ENCODE measurements at places on chromosomes 3 and 15.

DNA sequence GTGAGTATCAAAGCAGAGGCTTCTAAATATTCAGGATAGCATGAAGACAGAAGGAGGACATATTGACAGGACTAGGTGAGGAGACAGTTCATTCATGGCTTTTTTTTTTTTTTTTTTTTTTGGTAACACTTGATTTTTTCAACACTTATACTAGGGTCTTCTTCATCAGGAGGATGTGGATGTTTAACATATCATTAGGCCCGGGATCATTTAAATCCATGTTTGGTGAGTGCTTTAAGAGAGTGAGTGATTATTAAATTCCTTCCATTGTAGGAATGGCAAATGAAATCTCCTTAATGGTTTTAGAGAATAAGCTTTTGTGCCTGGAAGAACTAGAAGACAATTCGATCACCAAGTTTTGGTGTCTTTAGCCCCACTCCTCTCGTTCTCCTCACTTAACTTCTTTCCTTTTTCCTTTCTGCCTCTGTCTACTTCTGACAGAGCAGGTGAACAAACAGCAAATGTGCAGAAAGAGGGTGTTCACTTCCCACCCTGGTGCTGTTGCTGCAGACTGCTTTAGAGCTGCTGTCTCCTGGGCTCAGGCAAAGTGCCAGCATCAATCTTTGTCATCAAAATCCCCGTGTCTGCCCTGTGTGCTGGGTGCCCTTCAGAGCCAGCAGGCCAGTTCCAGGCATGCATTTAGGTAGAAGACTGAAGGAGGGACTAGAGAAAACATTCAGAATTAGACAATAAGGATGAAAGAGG lies 35.6 kb upstream of the RAB11A start:
- DNase-seq = no peak

DNA sequence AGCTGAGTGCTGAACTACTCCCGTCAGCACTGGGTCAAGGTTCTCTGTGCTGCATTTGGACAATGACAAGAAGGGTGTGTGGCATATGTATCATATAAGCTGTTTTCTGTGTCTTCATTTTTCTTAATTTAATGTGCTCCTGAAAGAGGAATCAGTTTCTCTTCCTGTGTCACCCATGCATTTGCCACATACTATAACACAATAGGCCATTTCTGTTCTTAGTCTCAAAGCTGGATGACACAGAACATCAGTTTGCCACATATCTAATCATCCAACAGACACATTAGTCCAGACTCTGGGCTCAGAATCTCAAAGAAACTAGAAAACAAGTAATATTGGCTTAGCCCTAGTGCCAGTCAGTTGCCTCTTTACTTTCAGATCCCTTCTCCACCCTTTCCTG lies 34.1 kb downstream of the CEP19 start:
- no peak for DNase-seq

DNA sequence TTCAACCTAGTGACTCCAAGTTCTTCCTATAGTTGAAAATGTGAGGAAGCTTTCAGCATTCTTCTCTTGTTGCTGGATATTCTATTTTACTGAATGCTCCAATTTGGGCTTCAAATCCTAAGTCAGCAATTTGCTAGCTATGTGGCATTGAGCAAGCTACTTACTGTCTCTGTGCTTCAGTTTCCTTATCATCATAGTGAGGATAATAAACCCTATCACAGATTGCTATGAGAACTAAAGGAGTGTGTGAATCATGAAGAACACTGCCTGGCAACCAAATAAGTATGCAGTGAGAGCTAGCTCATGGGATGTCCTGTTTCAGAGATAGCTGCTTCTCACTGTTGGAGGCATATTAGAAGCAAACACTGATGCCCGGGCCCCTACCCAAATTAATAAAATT lies 163.8 kb upstream of the CDIN1 start:
- no peak for DNase-seq

DNA sequence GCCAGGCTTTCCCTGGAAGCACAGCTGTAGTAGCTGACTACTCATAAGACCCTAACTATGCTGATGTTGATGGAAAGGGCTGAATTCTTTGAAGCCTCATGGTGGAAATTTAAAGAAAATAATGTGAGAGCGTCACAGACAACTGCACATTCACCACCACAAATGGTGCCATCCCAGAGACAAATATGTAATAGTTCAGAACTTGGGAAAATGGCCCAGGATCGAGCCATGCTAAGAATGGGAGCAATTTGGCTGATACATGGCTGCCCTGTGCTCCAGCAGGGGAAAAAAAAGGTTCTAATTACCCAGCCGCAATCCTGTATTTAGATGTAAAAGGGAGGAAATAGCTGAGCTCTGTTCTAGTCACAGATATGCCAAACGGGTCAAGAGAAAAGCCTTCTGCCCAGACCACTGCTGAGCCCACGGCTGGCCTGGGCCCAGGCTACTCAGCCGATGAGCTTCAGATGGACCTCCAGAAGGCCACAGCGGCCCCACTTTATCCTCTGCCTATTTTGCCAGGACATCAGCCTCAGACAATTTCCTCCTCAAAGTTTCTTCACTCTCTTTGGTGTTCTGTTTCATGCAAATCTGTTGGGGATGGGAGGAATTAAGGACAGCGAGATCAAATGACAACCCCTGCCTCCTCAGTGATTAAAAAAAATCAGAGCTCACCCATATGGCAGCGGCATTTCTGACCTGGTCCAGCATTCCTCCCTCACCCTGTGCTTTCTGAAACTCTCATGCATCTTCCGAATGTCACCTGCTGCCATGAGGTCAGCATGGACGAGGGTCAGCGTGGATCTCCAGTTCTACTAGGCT lies 54.5 kb upstream of the MEX3B start:
- DNase-seq = no peak

GRCh38 chr15:71575474-71576045 lies 234.8 kb upstream of the NR2E3 start:
- no peak for DNase-seq

GRCh38 chr3:87370007-87370406 lies 93.6 kb upstream of the POU1F1 start:
- no peak for DNase-seq

GRCh38 chr3:140216249-140216648 lies 281.3 kb downstream of the CLSTN2 start:
- DNase-seq = no peak

GRCh38 chr3:127597020-127597771 lies 1.0 kb upstream of the MCM2 start:
- no peak for DNase-seq
